ENCODE measurements at places on chromosomes 2 and 18. TPM values are rescaled to one million over a fixed set of nuclear protein-coding genes. Genes with fewer than 3 reads are reported as not detected.

DNA sequence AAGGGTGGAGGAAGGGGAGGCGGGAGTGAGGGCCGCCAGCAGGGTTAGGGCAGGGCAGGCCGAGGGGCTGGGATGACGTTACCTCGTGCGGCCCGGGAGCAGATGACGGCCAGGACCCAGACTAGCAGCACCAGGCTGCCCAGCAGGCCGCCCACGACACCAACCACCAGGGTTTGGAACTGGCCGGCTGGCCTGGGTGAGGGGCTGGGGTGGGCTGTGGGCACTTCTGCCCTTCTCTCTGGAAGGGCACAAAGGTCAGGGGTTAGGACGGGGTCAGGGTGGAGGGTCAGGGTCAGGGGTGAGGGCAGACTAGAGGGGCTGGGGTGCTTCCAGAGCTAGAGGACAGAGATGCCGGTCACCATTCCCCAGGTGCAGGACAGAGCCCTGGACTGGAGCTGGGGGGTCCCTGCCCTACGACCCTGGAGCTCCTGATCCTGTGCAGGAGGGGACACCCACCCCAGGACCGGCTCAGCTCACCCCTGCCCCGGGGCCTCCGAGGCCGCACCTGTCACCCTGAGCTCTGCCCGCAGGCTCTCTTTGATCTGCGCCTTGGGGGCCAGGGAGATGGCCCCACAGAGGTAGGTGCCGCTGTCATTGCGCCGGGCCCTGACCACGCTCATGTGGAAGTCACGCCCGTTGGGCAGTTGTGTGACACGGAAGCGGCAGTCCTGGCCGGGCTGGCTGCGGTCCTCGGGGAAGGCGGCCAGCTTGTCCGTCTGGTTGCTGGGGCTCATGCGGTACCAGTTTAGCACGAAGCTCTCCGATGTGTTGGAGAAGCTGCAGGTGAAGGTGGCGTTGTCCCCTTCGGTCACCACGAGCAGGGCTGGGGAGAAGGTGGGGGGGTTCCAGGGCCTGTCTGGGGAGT lies 6.3 kb downstream of the PDCD1 start:
- DNase-seq, result peak; percentile 8

DNA sequence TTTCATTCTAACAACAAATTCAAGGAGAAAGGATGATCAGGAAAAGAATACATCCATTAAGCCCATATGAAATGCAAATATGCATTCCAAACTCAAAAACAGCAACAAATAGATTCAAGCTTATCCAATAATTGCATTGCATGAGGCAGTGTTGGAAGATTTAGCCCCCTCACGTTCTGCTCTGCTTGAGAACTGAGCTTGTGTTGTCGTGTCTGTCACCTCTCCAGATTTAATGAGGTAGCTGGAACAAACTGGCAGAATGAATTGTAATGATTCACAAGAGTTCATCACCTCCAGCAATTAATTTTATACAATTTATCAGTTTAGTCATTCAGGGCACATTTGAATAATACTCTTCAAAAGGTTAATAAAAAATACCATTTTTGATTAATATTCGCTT lies 54.8 kb downstream of the AP1S3 start:
- no peak for DNase-seq

GRCh38 chr2:192194265-192194865 lies 368 bp downstream of the TMEFF2 start:
- DNase-seq, result peak; percentile 38

- no peak for DNase-seq
Measured at GRCh38 chr2:8285081-8285480, 396.8 kb upstream of the ID2 start.

DNA sequence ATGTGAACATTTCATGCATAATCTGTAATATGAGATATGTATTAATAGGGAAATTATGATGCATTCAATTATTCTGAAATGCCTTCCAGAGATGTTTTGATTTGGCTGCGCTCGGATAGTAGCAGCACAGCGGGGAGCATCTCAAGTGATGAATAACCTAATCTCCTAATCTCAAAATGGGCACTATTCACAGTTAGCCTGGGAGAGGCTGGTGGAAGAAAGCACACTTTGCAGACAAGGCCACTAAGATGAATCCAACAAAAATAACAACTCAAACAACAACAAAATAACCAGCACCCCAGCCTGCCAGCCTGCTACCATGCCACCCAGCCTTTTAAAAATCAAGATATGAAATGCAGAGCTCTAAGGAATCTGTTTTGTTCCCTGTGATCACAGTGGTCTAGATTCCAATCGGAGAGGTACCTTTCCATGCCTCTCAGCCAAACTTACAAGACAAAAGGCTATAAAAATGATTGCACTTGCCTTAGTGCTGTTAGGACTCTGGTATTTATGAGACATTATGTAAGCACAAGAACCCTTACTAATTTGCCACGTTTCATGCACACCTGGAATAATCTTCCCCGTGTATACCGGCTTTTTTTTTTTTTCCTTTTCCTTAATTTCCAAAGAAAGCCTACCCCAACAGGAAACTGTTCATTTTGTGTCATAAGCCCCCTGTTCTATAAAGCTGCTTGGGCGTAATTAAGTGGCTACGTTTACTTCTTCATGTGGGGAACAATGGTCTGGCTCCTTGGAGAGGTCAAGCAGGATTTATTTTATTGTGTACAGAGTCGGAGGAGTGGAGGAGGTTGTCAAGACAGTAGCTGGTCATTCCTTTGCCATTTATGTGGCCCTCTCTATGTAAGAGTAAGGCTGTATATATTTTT lies 526.9 kb upstream of the FANCL start:
- no peak for DNase-seq

GRCh38 chr18:79927607-79928562 lies 23.6 kb downstream of the SLC66A2 start:
- DNase-seq, result peak; percentile 5

- no peak for DNase-seq
Measured at GRCh38 chr2:150630587-150631235, 143.2 kb upstream of the RND3 start.

- peak; percentile 53 for DNase-seq
Measured at GRCh38 chr2:54665436-54665856, 58.0 kb upstream of the EML6 start.

DNA sequence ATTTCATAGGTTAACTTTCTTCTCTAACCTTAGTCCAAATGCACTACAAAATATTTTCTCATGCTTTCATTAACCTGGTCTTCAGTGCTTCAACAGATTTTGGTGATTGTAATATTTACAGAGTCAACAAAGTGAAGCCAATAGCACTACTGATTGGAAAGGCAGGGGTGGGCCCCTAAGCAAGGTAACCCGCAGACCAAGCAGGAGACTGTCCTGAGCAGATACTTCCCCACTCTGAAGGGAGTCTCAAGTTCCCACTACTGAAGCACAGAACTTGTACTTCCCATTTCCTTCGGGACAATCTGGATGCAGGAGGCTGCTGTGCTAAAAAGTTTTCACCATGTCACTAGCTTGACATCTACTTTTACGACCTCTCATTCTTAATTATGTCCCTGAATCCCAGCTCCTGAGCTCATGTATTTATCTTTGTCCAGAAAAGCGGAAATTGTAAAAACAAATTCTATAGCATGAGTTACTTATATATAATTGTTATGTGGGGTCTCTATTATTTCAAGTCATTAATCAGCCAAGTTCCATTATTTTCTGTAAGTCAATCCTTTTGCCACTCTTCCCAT lies 311.6 kb upstream of the REV1 start:
- no peak for DNase-seq

DNA sequence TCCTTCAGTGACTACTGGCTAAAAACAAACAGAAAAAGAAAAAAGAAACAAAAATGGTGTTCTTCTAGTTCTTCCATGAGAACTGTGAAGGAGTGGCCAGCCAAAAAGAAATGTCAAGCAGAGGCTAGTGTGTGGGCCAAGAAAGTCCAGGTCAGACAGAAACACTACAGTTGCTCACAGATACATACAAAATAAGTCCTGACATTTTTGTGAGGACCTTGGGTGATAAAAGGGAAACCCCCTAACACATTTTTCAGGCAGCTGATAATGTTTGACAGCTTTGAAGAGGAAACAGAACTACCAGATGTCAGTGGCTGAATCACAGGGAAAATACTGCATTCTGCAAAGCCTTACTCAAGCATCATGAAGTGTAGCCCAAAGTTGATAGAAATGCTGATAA lies 28.1 kb downstream of the ARHGAP25 start:
- DNase-seq, result no peak

DNA sequence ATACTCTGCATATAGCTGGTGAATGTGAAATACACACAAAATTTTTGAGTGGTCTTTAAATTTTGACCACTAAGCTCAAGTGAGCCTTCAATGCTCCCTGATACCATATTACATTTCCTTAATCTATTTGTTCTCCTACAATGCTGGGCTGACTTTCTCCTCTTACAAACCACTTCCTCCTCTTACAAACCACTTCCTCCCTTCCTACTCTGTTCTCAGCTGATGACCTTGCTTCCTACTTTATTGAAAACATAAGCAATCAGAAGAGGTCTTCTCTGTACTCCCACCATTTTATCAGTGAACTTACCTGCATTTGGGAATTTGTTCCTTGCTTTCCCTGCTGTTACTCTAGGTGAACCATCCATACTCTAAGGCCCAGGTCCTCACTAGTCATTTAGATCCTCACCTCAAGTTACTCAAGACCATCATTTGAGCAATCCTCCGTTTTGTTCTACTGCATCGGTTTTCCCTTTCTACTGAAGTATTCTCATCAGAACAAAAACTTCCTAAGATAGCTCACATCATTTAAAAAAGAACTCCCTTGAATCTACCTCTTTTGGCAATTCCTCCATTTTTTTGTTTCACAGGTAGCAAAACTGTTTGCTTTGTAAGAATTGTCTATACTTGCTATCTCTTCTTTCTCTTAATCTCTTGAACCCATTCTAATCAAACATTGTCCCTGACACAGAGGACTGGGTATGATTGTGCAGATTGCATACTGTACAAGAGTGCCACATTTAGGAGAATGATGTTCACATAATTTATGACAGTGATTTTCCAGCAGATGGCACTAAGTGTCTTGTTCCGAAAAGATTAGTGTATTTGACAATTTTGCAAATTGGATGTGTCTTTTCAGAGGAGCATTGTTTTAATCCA lies 96.5 kb downstream of the EPB41L5 start:
- no peak for DNase-seq

GRCh38 chr2:102743259-102743658 lies 18.6 kb upstream of the TMEM182 start:
- DNase-seq, result no peak

GRCh38 chr2:54956111-54956627 lies 94.1 kb downstream of the RTN4 start:
- DNase-seq, result no peak

ABCG8 gene
- total RNA-seq, result not detected

PPM1G gene
- 132 TPM for total RNA-seq

FBXO36 gene
- total RNA-seq, result 1.5 TPM

NR4A2 gene
- total RNA-seq, result 10.0 TPM

SERPINB12 gene
- not detected for total RNA-seq

EVX2 gene
- not detected for total RNA-seq

MAP3K20 gene
- total RNA-seq, result 6.5 TPM

CERS6 gene
- total RNA-seq, result 8.9 TPM

FSHR gene
- not detected for total RNA-seq
